Endodermal cell (in vitro differentiated cells): ENCODE measurements at places on chromosomes 6 and 20. TPM values are rescaled to one million over a fixed set of nuclear protein-coding genes. Genes with fewer than 3 reads are reported as not detected.
A peak's percentile ranks its signal among the peaks of the same experiment; 100 is the strongest.

The NKX2-2 gene
- 1.4 and 1.5 TPM in 2 replicates for total RNA-seq

- peak; percentile 95 for DNase-seq
Measured at GRCh38 chr20:49982346-49983122, at the start of gene SNAI1. Gene SNAI1, plus strand, starts transcription at chr20:49982980. Its CDS starts 80 bp downstream, at chr20:49983060.

- no peak for DNase-seq
Measured at GRCh38 chr6:2101213-2101612, 144.2 kb downstream of the GMDS start.

The OR2B6 gene
- not detected in 2 replicates for total RNA-seq

GRCh38 chr20:62969179-62969760 lies 16.8 kb downstream of the SLC17A9 start:
- no peak for DNase-seq

The UST gene
- total RNA-seq: 12.7 to 17.0 TPM (median 15.3 TPM) in 3 replicates

The TENT5A gene
- 7.8 to 9.7 TPM (median 8.6 TPM) in 3 replicates for total RNA-seq

DNA sequence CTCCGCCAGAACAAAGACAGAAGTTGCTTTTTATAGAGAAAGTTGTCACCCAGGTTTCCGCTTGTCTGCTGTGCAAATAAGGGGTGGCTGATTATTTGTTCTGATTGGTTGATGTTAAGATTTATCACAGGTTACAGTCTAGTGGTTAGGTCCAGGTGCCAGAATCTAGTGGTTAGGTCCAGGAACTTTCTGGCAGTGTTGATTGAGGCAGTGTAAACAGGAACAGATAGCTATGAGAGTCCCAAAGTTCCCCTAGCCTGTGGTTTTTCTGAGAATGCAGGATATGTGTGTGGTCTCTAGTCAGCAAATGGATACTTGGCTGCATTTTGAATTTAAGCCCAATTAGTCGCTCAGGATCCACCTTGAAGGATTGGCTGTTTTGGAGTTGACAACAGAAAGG lies 148.0 kb downstream of the TMEM200A start:
- no peak for DNase-seq

DNA sequence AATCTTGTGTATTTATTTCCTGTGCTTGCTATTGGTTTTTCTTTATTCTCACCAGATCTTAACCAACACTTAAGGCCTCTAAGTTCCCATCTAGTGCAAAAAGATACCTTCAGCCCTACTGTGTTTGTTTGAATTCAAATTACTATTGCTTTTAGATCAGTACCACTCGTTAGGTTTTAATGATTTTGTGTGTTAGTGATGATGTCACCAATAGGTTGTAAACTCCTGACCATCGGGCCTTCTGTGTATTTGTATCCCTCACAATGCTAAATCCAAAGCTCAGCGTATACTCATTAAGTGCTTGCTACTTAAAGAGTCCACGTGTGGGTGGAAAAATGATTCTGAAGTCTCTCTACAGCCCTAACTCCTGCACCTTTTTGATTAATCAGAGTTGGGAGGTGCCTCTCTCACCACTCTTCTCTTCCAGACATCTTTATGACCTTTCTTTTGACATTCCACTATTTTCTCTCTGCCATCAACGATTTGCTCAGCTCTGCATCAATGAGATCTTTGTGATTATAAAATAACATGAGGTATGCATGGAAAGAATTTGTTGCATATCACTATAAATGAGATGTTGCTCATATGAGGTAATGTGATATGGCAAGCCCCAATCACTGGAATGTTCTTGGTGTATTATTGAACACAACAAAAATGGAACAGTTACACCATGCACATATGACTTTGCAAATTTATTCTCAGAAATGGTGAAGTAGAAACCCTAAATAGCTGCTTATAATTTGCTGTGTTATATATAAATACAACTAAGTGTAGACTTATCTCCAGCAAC lies 55.1 kb upstream of the LAMA2 start:
- no peak for DNase-seq

- no peak for DNase-seq
Measured at GRCh38 chr6:117393045-117393444, 32.7 kb downstream of the ROS1 start.

The BMP6 gene
- 0.38 and 0.62 TPM in 2 replicates for total RNA-seq

- DNase-seq: no peak
Measured at GRCh38 chr6:136514591-136514990, 35.6 kb downstream of the MAP7 start.

GRCh38 chr6:14856177-14856576 lies 389.7 kb upstream of the JARID2 start:
- no peak for DNase-seq

- no peak for DNase-seq
Measured at GRCh38 chr20:42123981-42124473, 505.9 kb upstream of the CHD6 start.

The KCNB1 gene
- total RNA-seq: 0.46 to 2.5 TPM (median 0.93 TPM) in 3 replicates

The EBF4 gene
- 9.4 to 12.9 TPM (median 12.1 TPM) in 3 replicates for total RNA-seq

DNA sequence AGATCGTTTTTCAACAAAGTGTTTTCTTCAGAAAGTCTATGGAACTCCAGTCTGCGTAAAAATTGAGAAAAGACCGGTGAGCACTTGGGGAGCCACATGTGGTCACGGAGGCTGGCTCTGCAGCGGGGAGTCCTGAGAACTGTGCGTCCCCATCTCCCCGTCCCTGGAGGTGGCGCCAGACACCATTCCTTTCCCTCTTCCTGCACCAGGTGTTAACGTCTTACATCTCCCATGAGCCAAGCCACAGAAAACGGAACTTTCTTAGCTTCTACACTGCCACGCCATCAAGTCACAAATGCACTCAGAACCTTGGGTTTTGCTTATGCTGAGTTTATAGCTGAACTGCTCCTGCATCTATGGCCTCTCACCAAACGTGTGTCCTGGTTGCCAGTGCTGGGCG lies 62.6 kb downstream of the GINS1 start:
- peak; percentile 89 for DNase-seq

The LYRM2 gene
- total RNA-seq: 13.7 to 22.5 TPM (median 20.4 TPM) in 3 replicates

GRCh38 chr6:126540161-126540560 lies 200.2 kb downstream of the CENPW start:
- no peak for DNase-seq

DNA sequence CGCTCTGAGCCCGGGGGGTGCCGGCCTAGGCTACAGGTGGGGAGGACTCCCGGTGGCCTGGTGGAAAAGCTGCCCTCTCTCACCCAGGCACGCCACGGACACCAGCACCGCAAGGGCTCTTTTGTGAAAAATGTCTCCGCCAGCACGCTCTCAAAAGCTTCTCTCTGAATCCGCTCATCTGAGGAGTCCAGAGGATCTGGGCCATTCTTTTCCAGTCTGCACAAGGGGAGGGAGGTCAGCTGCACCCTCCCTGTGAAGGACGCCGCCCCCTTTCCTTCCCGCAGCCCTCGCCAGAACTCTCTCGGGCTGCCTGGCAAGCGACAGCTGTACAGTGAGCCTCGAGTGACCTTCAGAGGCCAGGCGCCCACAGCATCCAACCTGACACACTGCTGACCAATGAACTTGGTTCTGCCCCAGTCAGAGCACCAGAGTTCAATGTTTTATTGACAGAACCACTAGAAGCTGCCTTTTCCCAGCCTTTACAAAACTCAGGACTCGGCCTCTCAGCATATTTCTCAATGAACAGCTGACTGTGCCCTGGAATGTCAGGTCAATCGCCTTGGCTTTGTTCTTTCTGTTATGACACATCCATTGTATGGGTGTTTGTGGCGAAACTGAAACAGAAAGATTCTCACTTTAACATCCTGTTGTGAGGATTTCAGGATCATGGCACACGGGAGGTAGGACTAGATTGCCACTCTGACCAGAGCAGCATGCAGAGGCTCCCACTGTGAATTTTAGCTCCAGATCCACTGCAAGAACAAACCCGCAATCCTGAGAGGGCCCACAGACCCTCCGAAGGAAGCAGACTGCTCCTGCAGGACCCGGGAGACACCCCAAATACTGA lies 26.7 kb downstream of the SERPINB9 start:
- DNase-seq: peak; percentile 84

GRCh38 chr20:17228624-17229061 lies 1.8 kb downstream of the PCSK2 start:
- DNase-seq: peak; percentile 83

- peak; percentile 68 for DNase-seq
Measured at GRCh38 chr6:105794239-105794638, 291.9 kb upstream of the PRDM1 start.

The CASS4 gene
- not detected in 3 replicates for total RNA-seq
